ENCODE measurements at places on chromosomes 1 and 21. TPM values are rescaled to one million over a fixed set of nuclear protein-coding genes. Genes with fewer than 3 reads are reported as not detected.

- no peak for DNase-seq
These were observed 5.2 kb upstream of the MEF2D start for GRCh38 chr1:156505679-156506298.

GRCh38 chr1:30912913-30913652, 4.5 kb upstream of the SDC3 start:
- no peak for DNase-seq

RNPEP gene
- 70.3 TPM for total RNA-seq

GRCh38 chr1:54274448-54274847, 74.5 kb downstream of the MRPL37 start:
- DNase-seq, result peak; percentile 31

DNA sequence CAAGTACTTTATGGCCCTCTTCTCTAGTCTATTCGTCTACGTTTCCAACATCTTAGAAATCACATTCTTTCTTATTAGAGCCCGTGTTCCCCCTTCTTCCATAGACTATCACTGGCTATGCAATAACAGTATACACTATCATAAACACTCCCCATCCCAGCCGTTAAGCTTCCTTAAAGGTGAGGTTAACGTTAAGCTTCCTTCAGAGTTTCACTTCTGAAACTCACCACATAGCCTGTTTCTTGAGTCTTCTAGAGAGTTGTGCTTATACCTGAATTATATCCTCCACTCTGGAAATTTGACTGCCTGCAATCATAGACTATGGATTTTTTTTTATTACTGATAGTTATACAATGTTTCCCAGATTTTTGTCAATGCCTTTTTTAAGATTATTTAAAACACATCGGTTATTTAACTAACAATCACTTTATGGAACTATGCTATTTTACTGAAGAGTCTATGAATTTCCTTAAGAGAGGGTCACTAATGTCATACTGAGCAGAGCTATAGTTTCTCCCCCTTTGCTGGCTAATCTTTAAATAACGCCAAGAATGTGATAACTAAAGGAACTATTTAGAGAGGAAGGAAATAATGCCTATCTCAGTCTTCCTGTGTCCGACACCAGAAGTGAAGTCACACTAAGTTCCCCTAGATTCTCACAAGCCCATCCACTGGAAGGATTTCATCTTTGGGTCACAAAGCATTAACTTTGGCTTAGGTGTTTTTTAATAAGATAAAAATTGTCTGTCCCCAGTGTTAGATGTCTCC, 16.8 kb downstream of the FCER1A start:
- no peak for DNase-seq

DNA sequence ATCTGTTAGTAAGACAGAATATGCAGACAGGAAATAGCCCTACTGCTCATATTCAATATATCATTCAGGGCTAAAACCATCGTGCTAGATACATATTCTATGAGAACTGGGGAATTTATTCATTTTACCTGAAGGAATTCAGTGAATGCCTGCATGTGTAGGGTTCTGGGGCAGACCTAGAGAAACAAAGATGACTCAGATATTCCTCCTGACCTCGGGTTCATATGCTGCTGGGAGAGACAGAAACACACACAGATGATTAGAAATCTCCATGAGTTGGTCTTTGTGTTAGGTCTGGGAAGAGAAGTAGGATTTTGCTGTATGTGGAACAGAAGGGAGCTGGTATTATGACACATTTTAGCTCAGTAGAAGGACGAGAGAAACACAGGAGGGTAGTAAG, 176.5 kb upstream of the ST6GALNAC5 start:
- no peak for DNase-seq

- no peak for DNase-seq
These were observed 41.5 kb downstream of the LHX9 start for GRCh38 chr1:197958438-197959305.

GRCh38 chr1:40635763-40636500, 29.6 kb downstream of the RIMS3 start:
- DNase-seq, result no peak

DNA sequence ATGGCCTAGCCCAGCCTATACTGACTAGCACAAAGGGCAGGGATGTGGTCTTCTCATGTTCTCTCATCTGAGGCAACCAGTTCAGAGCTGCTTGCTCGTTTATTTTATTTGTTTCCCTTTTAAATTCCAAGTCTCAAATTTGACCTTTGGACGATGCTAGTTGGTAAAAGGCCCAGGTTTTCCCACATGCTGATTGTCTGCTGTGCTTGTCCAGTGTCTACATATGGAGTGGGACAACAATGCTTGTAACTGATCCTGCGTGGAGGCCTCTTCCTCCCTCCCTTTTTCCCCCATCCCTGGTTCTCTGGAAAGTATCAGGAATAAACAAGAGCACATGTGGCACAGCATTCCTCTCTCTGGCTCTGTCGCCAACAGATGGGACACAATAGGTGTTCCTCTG, 34.0 kb upstream of the BEND5 start:
- DNase-seq, result no peak

DNA sequence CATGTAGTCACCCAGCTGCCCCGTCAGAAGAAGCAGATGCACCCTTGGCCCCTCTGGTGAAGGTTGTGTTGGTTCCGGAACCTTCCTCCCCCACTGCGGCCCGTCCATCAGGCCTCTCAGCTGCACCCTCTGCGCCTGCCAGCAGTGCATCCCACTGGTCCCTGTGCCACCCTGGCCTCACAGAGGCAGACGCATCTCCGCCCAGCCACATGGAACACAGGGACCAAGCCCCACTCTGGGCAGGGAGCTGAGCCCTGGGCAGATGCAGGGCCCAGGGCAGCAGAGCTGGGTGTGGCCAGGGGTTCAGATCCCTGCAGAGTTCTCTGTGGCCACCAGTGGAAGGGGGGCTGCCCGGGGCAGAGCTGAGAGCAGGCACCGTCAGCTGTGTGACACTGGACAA, 50.6 kb downstream of the SLC19A1 start:
- DNase-seq, result no peak

DNA sequence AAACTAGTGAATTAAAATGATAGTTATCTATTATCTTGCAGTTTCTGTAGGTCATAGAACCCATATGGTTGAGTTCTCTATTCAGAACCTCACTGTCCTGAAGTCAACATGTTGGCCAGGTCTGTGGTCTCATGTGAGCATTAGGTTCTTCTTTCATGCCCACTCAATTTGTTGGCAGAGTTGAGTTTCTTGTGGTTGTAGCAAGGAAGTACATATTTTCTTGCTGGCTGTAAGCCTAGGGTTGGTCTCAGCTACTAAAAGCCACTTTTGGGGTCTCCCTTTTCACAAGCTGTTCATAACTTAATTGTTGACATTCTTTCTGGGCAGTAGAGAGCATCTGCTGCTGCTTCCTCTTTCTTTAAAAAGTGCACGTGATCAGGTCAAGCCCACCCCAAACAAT, 1165.1 kb upstream of the NCAM2 start:
- DNase-seq, result no peak

GRCh38 chr1:155085504-155086127, 7.0 kb downstream of the EFNA3 start:
- peak; percentile 56 for DNase-seq

DNA sequence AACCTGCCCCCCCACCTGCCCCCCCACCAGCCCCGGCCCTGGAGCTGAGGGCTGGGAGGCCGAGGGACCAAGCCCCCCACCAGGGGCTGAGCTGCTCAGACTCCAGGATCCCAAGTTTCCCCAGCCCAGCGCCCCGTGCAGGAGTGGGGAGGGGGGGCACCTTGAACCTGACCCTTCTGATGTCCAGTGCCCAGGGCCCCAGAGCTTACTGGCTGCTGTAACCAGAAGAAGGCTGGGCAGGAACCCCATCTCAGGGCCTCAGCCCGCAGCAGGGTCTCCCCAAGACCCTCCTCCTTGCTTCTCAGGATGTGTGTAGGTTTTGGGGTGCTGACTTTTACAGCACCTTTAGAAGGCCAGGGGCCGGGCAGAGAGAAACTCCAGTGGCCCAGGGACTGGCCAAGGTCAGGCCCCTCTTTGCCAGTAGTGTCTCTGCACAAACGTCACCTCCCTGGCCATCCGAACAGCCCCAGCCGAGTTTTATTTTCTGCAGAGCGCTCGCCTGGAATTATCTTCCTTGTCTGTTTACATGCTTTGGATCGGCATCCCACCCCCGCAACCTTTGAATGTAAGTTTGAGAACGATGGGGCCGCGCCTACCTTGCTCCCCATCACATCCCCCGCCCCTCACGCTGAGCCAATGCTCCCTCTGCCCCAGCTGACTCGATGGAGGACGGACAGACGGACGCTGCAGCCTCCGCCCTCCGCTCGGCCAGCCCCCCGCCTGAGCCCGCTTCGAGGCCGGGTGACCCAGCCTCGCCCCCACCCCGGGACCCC, 70.1 kb upstream of the CASZ1 start:
- peak; percentile 75 for DNase-seq

GRCh38 chr1:8378981-8379470, 61.1 kb downstream of the SLC45A1 start:
- DNase-seq, result no peak

DNA sequence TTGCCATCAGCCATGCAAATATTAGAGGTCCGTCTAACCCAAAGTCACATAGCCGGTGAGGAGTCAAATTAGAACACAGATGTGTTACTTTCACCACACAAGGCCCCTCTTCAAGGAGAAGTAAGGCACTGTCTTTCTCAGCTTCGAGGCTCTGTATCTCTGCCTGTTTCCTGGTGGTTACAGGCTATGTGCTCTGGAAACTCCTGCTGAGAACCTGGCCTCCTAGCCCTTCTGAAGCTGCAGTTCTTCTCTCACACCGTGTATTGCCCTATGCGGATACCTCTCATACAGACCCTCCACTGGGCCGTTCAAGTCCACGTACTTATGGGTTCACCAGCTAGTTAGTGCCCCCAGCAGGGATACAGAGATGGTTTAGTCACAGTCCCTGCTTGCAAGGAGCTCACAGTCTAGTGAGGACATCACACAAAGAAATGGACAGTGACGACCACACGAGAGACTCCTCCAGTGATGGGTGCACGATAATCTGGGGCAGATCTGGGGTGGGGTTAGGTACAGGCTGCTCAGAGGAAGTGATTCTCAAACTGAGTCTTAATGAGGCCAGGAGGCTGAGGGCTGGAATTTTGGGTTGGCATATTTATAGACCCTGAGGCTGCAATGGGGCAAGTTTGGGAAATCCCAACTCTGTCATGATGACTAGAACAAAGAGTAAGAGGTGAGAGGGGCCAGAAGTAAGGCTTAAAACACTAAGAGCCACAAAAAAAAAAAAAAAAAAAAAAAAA, 22.8 kb upstream of the ELOA start:
- no peak for DNase-seq

NLRP3 gene
- 0.09 TPM for total RNA-seq

SLC30A10 gene
- total RNA-seq, result 0.09 TPM

INTS3 gene
- total RNA-seq, result 58.8 TPM

DNA sequence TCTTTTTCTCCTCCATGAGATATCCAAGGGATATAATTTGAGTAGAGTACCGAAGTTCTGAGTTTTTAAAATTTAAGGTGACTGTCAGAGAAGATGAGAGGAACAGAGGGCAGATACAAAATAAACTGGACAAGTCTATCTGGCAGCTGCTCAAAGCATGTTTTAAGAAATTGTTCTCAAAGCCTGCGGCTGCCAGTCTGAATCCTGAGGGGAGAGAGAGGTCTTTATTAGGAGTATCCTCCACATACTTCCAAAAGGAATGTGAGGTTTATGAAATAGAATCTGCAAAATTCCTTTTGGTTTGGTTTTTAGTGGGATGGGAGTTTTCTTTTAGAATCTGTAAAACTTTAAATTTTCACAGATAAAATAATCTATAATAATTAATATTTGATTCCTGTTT, 41.3 kb downstream of the TTC13 start:
- no peak for DNase-seq

MYCL gene
- 39.8 TPM for total RNA-seq

DNA sequence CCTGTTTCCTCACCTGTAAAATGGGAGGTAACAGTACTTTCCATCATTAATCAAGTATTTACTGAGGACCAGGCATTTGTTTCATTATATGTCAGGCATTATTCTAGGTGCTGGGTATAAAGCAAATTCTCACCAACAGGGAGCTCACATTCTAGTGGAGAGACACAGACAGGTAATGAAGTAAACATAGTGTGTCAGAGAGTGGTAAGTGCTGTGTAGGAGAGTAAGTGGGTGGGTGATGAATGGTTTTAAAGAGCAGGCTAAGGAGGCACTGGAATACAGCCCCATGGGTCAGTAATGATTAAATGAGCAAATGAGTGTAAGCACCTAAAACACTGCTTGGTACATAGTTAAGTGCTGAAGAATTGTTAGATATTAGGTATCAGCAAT, 60.4 kb downstream of the DNTTIP2 start:
- no peak for DNase-seq

DNA sequence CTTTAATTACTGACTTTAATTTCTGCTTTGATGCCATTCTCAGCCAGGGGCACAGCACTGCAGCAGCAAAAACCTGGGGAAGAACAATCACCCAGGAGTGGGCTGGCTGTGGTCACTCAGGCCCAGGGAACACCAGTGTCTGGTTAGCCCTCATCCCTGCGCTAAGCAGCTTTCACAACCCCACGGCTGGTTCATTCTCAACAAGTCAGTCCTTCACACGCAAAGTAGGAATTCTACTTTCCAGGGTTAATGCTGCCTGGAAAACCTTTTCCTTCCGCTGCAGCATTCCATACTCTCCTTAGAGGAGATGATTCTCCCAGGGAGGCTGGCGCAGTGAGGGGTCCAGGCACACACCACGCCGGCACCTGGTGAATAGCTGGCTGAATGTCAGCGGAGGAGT, 24.3 kb upstream of the KCNE1 start:
- DNase-seq, result no peak

ADORA1 gene
- total RNA-seq, result 3.2 TPM

GRCh38 chr1:165173818-165174217, 182.7 kb downstream of the LMX1A start:
- DNase-seq, result no peak

DNA sequence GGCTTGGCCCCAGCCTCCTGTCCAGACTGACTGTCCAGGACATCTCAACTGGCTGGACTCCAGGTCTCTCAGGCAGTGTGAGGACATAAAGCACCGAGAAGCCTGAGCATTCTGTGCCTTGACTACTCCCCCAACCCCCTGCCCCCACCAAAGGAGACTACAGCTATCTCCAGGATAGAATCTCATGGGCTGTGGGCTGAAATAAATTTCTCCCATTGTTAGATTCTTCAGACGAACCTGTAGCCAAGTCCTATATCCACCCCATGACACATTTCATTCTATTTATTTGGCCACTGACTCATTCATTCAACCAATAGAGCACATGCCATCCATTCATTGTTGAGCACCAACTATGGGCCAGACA, 11.4 kb downstream of the VWA5B1 start:
- no peak for DNase-seq

- DNase-seq, result no peak
These were observed 62.5 kb downstream of the TAS1R2 start for GRCh38 chr1:18796950-18797349.

GRCh38 chr1:58395355-58395754, 151.2 kb downstream of the OMA1 start:
- no peak for DNase-seq

DNA sequence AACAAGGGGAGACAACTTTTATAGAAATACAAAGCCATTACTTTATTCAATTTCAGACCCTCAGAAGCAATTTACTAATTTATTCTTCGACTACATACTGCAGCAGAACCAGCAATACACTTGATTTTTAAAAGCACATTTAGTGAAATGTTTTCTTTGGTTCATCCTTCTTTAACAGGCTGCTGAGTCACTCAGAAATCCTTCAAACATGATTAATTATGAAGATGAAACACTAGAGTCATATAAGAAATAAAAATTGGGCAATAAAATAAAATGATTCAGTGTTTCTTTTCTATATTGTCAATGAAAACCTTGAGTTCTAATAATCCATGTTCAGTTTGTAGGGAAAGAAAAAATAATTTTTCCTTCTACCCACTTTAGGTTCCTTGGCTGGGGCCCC, 47.0 kb downstream of the CHML start:
- DNase-seq, result no peak

ADGRL4 gene
- 0.31 TPM for total RNA-seq

LRRC8B gene
- 37.3 TPM for total RNA-seq

Data from neural progenitor cell (in vitro differentiated cells).